ELF-1 (cell line): ENCODE measurements at places on chromosomes 16 and 17.
A peak's percentile ranks its signal among the peaks of the same experiment; 100 is the strongest.

DNA sequence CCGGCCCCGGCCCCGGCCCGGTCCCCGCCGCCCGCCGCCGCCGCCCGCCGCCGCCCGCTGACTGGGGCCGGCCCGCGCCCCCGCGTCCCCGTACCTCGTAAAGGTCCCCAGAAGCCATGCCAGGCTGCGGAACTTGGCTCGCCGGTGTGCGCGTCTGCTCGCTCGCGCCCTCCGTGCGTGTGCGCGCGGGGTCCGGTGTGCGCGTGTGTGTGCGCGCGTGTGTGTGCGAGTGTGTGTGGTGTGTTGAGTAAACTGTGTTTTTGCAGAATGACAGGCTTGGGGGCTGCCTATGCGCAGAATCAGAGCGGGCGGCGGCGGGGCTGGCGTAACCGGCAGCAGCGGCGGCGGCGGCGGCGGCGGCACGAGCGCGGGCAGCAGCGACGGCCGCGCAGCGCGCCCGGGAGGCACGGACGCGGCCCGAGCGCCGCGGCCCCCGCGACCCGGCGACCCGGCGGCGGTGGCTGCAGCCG lies 307 bp downstream of the CDYL2 start:
- peak; percentile 22 for DNase-seq

DNA sequence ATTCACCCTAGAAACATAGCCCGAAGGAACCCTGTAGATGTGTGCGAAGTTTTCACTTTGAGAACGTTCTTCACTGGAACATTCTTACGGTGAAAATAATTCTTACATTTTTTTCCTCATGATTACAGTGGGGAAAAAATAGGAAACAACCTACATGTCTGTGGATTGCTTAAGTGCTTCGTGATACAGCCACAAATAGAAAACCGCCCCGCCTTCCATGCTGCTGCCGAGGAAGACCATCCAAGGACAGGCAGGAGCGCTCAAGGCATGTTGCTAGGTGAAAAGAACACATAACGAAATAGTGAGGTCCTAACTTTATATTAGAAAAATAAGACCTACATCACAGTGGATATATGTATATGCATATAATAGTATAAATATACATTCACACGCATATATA lies 78.8 kb downstream of the BMERB1 start:
- no peak for DNase-seq

DNA sequence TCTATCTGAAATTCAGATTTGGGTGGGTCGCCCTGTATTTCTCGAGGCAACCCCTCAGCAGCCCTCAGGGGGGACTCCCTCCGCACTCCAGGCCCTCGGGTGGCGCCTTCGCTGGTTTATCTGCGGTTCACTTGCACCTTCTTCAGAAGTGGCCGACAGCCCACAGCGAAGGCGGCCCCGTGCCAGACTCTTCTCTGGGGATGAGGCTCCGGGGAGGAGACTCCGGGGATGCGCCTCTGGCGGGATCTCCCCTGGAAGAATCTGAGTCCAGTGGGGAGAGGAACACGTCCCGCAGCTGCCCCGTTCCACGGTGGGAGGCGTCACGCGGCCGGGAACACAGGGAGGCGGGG lies 63.9 kb upstream of the DNAJA2 start:
- peak; percentile 38 for DNase-seq

GRCh38 chr16:12208341-12209035 lies 232.0 kb downstream of the SNX29 start:
- no peak for DNase-seq

- no peak for DNase-seq
Observed at GRCh38 chr17:62611728-62612127, 15.7 kb upstream of the MRC2 start.

- no peak for DNase-seq
Observed at GRCh38 chr16:53209877-53210276, 155.1 kb downstream of the CHD9 start.

DNA sequence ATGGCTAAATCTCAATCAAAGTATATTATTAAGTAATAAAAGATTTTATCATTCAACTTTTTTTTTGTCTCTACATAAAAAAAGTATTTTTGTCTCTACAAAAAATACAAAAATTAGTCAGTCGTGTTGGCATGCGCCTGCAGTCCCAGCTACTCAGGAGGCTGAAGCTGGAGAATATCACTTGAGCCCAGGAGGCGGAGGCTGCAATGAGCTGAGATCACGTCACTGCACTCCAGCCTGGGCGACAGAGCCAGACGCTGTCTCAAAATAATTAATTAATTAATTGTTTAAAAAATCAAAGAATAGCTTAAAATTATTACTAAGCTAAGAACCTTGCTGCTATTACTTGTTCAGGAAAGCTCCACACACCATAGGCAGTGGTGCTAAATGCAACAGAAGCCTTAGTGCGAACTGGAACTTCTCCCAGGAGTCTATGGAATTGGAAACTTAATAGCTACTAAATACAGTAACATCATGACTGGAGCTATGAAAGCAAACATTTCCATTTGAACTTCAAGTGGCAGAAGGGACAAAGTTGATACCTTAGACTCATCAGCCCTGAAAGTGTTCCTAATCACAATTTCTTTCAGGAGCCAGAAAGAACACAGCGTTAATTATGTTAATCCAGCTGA lies 22.6 kb downstream of the ADCY9 start:
- DNase-seq: no peak

DNA sequence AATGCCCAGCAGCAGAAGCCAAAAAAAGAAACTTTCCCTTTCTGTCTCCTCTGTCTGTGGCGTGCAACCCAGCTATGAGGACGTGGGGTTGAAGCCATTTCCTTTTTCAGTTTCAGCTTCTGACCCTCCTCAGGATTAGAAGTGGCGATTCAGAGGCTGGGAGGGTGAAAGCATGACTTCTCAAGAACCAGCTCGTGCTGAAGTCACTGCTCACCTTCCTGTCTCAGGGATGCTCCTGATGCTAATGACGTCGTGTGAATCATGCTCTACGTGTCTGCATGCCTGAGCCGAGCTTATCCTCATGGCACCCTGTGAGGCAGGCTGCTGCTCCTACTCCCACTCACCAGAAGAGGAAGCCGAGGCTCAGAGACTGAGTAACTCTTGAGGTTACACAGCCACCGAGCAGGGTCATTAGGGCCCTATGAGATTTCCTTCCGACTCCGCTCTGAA lies 5.7 kb upstream of the LPO start:
- DNase-seq: peak; percentile 35

DNA sequence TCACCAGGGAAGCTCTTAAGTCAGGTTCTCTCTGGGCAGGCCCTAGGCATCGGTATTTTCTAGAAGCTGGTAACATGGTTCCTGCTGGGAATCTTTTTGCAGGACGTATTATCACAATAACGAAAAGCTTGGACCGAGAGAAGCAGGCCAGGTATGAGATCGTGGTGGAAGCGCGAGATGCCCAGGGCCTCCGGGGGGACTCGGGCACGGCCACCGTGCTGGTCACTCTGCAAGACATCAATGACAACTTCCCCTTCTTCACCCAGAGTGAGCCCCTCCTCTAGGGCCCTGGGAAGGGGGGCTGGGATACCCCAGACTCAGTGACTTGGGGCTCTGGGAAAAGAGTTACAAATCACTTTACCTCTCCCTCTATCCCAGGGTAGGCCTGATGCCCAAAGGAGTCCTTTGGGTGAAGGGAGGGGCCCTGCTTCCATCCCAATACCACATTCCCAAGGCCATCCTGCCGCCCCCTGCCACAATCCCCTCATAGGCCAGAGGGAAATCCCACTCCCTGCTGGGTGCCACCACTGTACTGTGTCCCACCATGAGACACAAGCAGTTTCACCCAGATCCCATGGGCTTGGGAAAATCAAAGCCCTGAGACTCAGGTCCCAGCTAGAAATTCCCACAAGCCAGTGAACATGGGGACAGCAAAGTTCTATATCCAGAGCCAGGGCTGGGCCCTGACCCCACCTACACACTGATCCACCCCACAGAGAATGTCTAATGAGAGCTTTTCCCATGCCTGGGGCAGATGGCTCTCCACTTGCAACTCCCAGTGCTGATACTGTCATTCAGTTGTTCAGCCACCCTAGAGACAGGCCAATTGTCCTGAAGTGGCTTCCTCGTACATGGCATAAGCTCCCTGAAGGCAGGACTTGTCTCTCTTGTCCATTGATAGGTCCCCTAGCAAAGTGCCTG lies 23.0 kb downstream of the CDH5 start:
- DNase-seq: no peak

DNA sequence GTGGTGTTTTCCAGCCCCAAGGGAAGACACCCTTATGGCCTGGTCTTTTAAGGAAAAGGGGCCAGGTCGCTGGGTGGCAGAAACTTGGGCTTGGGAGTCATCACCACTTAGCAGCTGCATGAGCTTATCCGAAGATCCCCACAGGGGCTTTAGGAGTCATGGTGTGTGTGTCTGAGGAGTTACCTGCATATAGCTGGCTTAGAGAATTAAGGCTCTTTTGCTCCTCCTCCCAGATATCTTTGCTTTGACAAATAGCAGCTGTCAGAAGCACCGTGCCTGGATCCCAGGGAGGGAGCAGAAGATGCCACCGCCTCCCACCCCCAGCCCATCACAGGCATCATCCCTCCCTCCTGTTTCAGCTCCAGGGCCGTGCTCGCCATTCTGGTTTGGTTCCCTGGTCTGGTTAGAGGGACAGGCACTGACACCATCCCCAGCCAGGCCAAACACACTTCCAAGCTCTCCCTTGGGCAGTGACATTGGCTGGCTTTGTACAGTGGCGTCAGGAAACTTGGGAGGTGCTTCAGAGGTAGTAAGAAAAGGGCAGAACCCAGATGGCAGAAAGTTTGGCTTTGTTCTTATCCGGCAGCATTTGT lies 17.4 kb downstream of the LDHD start:
- no peak for DNase-seq

DNA sequence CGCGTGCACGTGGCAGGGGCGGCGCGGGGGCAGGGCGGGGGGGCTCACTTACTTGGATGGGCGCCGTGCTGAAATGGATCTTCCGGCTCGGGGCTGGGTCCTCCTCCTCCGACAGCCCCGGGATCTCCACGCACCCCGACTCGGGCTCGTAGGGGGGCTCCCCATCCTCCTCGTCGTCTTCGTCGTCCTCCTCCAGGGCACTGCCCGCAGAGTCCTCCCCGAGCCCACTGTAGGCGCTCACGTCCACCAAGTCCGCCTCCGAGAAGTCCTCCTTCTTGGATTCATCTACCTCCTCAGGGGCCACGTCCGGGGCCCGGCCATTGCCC lies 1.4 kb downstream of the PPP1R9B start:
- DNase-seq: peak; percentile 26

DNA sequence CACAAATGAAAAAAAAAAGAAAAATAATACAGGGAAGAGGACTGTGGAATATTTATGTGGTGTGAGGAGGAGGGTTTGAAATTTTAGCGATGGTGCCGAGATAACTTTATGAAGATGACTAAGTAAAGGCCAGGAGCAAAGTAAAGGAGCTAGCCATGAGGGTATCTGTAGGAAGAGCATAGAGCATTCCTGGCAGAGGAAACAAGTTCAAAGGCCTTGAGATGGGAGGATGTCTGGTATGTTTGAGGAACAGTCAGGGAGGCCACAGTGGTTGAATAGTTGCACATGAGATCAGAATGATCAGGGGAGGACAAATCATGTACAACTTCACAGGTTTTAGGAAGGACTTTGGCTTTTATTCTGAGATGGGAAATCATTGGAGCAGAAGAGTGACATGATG lies 4.2 kb downstream of the CYB5B start:
- DNase-seq: no peak

- no peak for DNase-seq
Observed at GRCh38 chr16:71675380-71675779, 49.1 kb downstream of the PHLPP2 start.

DNA sequence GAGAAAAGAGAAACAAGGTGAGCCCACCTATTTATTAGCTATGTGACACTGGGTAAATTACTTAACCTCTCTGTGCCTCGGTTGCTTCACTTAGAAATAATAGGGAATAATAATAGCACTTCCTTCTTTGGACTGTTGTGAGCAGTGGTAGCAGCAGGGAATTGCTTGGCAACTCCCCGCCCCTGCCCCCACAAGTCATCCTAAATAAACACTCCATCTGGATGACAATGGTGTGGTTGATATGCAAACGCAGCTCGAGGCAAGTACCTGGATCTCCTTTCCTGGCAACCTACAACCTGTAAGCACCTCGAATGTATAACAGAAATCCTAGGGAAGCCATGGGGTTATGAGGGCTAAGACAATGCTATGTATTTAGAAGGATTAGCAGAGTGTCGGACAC lies 9.1 kb downstream of the TEKT3 start:
- DNase-seq: peak; percentile 84

- DNase-seq: no peak
Observed at GRCh38 chr17:70190959-70191805, 21.9 kb downstream of the KCNJ2 start.

DNA sequence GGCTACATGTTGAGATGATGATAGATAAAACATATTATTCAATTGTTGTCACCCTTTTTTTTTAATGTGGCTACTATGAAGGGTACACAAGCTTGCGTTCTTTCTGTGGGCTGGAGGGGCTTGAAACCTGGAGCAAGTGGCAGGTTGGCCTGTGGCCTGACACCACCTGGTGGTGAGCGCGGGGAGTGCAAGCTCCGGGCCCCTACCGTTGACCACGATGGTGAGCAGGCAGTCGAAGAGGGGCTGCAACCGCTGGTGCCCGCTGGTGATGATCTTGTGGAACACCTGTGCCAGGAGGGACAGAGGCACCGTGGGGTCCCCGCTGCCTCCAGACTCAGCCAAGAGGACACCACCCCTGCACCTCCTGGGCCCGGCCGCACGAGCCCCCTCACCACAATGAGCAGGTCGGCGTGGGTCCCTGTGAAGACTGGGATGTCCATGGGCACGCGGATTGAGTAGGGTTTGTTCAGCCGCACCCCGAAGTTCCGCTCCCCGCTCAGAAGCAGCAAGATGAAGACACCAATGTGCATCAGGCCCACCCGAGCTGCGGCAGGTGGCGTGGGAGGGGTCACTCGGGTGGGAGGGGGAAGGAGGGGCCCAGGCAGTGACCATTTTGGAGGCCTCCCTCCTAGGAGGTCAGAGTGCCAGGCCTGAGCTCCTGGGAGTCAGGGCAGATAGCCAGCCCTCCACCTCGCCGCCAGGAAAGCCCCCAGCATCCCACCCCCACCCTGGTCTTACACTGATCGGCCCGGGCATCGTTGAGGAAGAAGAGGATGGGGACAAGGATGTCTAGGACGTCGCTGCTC lies 14.4 kb downstream of the HID1 start:
- peak; percentile 87 for DNase-seq

DNA sequence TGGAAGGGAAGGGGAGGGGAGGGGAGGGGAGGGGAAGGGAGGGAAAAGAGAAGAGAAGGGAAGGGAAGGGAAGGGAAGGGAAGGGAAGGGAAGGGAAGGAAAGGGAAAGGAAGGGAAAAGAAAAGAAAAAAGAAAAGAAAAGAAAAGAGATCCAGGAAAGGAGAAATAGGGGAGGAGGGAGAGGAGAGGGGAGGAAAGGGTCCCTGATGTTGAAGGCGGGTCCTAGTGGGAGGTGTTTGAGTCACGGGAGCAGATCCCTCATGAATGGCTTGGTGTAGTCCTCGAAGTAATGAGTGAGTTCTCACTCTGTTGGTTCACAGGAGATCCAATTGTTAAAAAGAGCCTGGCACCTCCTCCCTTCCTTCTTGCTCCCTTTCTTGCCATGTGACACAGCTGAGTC lies 6.9 kb upstream of the USP31 start:
- no peak for DNase-seq

DNA sequence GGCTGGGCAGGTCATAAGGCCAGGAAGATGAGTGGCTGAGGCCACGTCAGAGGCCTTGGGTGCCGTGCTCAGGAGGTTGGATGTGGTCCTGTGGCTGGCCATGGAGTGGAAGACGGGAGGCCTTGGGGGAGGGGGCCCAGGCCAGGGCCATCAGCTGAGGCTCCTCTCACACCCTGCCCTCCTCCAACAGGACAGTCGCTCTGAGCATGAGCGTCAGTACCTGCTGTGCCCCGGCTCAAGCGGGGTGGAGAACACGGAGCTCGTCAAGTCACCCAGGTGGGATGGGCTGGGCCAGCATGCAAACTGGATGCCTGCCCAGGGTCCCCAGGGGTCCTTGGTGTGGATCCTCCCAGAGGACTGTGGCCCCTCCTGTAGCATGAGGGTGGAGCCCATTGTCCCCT lies 19.2 kb downstream of the POLR3E start:
- no peak for DNase-seq
